ENCODE measurements at places on chromosomes 7 and 10.
A peak's percentile ranks its signal among the peaks of the same experiment; 100 is the strongest.

GRCh38 chr10:24382596-24382978, 173.6 kb downstream of the KIAA1217 start:
- DNase-seq: no peak

- DNase-seq: peak; percentile 83
These were observed 165.0 kb downstream of the BAMBI start for GRCh38 chr10:28842321-28842720.

DNA sequence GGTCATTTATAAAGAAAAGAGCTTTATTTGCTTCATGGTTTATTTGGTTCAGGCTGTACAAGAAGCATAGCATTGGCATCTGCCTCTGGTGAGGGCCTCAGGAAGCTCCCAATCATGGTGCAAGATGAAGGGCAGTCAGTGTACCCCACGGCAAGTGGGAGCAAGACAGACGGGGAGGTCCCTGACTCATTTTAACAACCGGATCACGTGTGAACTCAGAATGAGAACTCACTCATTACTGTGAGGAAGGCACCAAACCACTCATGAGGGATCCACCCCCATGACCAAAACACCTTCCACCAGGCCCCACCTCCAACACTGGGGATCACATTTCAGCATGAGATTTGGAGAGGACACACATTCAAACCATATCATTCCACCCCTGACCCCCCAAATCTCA, 15.7 kb upstream of the CRYGN start:
- DNase-seq: no peak

GRCh38 chr10:74991435-74991834, 120.0 kb upstream of the SAMD8 start:
- peak; percentile 35 for DNase-seq

All from LHCN-M2 (cell line).